ENCODE measurements at places on chromosomes 5 and 9.

- no peak for DNase-seq
Observed at GRCh38 chr5:35336230-35336629, 105.9 kb upstream of the PRLR start.

DNA sequence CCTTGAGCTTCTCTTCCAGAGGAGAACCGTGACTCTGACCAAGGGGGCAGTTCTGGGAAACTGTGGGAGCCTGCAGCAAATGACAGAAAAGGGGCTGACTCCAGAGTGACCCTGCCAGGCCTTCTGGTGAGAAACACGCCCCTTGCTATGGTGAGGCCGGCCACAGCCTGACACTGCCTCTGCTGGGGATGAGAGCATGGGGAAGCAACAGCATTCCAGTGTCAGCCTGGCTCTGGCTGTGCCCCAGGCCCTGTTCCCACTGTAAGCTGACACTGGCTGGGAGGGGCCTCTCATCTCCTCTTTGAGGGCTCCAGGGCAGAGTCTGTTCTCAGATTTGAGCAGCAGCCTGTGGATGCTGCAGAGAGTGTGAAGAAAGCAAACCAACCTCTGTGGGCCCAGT lies 180.0 kb upstream of the IL12B start:
- DNase-seq = no peak

DNA sequence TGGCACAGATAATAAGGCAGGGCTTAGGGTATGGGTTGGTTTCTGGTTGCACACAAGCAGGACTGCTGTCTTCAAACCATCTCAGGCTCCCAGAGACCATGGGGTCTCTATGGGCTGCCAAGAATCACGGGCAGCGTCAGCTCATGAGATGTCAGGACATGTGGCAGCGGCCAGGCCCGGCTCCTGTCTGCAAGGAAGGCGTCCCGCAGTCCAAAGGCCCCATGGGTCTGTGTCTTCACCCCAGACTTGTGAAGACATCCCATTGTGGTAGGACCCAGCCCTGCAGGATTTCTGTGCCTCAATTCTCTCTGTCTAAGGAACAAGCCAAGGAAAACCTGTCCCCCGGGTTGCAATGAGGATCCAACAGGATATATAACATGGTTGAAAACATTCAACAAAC lies 32.6 kb downstream of the IPPK start:
- no peak for DNase-seq

DNA sequence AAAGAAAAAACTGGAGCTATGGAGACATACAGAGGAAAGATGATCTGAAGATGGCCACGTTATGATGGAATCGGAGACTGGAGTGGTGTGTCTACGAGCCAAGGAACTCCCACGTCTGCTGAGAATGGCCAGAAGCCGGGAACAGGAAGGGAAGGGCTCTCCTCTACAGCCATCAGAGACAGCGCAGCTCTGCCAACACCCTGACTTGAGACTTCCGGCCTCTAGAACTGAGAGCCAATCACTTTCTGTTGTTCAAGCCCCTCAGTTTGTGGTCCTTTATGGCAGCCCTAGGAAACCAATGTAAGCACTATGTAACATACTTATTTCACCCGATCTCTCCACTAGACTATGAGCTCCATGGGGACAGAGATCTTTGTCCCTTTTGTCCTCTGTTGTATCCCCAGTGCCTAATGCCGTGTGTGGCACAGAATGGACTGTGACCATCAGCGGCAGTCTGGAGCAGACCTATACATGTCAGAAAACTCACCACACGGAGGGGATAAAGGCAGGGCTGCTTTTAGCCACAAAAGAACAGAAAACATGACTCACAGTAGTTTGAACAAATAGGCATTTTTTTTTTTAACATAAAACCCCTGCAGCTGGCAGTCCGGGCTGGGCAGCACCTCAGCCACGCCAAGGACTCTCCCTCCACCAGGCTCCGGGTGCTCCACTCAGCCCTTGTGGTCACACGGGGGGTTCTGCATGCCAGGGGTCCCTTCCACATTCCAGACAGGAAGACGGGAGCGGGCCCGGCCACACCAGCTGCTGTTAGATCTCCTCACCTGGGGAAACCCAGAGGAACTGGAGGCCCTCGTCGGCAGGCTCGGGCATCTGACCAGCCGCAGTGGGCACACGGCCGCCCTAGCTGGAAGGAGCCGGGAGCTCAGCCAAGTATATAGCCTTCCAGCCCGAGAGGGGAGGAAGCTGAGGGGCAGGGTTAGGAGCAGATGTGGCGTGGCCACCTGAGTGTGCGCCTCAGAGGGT lies 16.1 kb upstream of the MXD3 start:
- no peak for DNase-seq

- no peak for DNase-seq
Observed at GRCh38 chr5:73693573-73694061, 67.6 kb downstream of the ARHGEF28 start.

- no peak for DNase-seq
Observed at GRCh38 chr5:83891261-83891660, 170.6 kb upstream of the HAPLN1 start.

Data from amygdala (tissue), 56 donors.